Right lung (tissue), 10 donors: ENCODE measurements at places on chromosomes 2 and 18.

DNA sequence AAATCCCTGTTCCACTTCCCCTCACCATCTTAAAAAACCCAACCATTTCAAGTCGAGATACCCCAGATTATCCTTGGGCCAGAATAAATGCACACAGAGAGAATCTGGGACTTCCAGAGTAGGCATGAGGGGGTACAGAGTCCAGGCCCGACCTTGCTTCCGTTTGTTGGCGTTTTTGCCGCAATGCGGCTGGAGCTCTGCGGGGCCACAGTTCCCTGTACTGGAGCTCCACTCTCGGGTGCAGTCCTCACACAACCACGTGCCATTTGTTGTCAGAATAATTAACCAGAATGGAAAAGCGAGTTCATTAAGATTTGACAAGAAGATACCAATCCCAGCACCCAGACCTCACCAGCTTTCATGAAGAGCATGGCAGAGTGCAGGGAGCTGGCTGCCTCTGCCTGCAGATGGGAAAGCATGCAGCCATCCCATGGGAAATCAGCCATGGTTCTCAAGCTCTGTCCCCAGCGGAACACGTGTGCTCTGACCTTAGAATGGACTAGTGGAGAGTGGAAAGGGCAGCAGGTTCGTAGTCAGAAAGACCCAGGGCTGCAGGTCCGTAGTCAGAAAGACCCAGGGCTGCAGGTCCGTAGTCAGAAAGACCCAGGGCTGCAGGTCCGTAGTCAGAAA lies 472.8 kb downstream of the EIPR1 start:
- no peak for DNase-seq

- no peak for DNase-seq
Measured at GRCh38 chr2:141767691-141768090, 363.1 kb downstream of the LRP1B start.

- DNase-seq, result no peak
Measured at GRCh38 chr18:77255426-77256105, 5.9 kb downstream of the GALR1 start.

- DNase-seq, result peak; percentile 38
Measured at GRCh38 chr2:186887107-186888090, 38.4 kb upstream of the ZSWIM2 start.
